ENCODE measurements at places on chromosomes 4 and X.

DNA sequence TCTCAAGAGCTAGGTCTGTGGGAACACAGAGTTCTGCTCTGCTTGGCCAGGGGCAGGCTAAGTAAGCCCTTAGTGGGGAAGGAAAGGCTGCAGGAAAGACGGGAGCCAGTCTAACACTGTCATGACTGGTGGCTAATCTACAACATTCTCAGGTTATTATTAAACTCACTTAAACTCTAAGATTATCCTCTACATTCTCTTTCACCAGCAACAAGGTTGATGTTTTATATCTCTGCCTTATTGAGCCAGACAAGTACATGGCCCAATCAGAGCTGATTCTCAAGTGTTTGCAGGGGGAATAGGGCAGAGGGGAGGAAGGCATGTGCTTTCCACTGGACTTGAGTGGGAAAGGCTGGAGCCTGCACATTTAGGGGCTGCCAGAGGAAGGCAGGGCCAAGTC lies 50.9 kb upstream of the FAM241A start:
- DNase-seq: no peak

DNA sequence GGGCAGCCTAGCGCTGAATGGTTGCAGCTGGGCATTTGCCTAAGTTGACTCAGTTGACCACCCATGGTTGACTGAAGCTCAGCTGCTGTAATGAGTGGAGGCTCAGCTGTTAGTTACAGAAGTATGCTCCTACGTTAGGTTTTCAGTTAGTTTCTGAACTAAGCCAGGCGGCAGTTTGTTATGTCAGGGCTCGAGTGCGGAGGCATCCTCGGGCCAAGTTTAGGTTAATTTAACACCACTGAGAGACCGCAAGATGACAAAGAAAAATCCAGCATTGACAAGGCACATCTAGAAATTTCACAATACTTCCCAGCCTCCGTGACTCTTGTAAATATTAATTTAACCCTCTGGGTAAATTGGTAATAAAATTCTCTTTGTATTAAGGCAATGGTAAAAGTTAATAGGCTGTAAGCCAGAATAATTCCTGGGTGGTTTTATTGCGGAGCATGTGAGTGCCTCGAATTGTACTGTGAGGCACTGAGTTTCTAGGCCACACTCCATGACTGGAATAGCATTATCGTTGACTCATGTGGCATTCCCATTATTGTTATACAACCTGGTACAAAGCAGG lies 33.1 kb upstream of the CDKN2AIP start:
- no peak for DNase-seq

DNA sequence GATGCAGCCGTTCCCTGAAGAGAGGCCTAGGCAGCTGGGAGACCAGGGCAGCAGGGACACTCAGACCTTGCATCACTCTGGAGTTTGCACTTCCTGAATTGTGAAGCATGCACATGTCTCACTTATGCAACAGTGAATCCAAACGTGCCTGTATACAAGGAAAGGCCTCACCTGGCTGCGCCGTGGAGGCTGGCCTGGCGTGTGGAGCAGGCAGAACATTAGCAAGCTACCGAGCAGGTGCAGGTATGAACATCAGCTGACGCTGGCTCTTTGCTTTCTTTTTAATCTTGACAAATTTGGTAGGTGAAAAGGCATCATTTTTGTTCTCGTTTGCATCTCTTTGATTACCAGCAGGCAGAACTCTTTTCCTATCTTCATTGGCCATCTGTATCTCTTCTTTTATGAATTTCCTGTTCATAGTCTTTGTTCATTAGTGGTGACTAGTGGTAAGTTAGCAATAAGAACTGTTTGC lies 37.1 kb upstream of the IRAK1 start:
- peak; percentile 22 for DNase-seq

- DNase-seq: no peak
Observed at GRCh38 chr4:7381221-7381889, 53.4 kb downstream of the PSAPL1 start.

DNA sequence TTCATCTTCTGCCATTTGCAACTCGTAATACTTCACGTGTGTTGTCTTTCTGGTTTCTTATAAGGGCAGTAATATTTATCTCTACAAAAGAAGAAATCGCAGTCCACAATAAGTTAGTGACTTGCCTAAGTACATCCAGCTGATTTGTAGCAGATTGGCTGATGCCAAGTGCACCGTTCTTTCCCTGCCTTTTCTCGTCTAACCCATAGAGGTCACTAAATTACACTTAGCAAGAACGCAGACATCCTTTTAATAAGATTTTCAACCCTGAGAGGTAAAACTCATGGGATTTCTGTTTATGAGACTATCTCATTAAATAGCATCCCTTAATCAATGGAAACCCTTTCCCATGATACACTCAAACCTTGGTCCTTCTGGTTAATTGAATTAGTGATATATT lies 408.6 kb upstream of the ACTRT1 start:
- no peak for DNase-seq

DNA sequence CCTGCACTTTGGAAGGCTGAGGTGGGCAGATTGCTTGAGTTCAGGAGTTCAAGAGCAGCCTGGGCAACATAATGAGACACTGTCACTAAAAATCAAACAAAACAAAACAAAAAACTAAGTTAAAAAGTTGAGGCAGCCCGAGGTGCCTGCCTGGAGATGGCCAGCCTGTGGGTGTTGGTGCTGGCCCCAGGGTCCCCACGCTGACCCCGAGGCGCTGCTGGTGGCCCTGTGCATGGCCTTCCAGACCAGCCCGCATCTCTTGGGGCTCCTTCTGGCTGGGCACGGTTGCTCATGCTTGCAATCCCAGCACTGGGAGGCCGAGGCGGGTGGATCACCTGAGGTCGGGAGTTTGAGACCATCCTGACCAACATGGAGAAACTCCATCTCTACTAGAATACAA lies 4.4 kb downstream of the ETNPPL start:
- DNase-seq: no peak

DNA sequence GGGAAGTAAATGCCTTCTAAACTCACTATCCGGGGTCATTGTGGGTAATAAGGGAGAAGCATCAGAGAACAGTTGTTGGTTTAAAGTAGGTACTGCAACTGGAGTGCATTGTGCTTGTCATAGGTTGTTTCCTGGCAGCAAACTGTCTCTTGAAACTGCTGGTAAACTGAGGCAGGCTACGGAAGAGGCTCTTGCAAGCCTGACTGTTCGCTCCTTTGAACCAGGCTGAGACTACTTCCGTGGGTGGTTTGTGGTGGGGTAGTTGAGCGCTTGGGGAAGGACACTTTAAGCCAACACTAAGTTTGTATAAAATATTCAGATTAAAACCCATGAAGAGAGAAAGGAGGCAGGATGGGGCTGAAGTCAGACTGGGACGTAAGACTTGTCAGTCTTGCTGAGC lies 45.2 kb upstream of the WDR1 start:
- DNase-seq: peak; percentile 33

GRCh38 chrX:106802063-106802387 lies 448 bp upstream of the TBC1D8B start:
- no peak for DNase-seq

DNA sequence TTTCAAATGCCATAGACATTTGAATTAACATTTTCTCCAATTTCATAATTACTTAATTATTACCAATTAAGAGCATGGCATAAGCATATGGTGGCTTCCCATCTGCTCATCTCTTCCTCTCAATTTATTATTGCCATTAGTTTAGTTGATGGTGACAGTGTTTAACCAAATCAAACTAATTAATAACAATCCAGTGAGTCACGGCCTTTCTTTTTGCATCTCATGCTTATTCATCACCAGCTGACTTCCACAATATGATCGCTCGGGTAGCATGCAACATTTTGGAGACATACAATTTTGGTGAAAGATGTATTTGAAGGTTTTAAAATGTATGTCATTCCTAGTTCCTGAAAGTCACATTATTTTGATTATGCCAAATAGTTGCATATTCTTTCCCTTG lies 172.8 kb upstream of the TACR3 start:
- DNase-seq: no peak

- no peak for DNase-seq
Observed at GRCh38 chr4:139558235-139559088, 2.4 kb upstream of the SETD7 start.

- no peak for DNase-seq
Observed at GRCh38 chr4:107922486-107923473, 8.6 kb upstream of the CYP2U1 start.

GRCh38 chrX:152658302-152658701 lies 20.6 kb downstream of the GABRQ start:
- no peak for DNase-seq

DNA sequence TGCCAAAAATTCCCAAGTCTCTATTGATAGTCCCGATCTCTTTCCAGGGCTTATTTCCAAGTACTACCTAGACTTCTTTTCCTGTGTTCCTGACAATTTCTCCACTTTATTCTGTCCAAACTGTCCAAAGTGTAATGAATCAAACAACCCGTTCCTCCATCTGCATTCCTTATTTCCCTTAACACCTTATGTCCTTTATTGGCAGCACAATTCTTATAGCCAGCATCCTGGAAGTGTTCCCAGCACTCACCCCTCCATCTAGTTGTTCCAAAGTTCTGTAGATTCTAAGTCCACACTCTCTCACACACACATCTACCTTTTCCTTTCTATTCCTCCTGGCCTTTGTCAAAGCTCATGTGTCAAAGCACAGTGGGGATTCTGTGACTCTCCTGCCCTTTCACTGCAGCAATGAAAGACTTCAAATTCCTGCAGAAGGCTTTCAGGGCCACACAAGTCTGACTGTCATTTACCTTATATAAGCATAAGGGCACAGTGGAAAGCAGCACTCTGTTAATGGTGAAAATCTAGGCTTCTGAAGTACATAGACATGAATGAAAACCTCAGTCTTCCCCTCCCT lies 22.1 kb downstream of the LIMCH1 start:
- DNase-seq: no peak

DNA sequence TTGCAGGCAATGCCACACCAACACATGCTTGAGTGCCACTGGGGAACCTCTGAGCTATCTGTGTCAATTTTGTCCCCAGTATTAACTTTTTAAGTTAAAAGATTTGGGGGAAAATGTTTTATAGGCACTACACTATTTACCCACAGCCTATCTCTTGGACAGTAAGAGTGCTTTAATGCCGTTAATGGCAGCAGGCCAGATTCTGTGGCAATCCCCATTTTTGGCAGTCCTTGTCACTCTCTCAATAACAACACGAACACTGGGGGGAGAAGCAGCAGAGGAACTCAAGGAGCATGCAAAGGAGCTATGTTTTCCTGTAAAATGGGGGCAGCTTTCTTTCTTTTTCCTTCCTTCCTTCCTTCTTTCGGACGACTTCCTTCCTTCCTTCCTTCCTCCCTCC lies 168.6 kb downstream of the NSUN7 start:
- DNase-seq: no peak

DNA sequence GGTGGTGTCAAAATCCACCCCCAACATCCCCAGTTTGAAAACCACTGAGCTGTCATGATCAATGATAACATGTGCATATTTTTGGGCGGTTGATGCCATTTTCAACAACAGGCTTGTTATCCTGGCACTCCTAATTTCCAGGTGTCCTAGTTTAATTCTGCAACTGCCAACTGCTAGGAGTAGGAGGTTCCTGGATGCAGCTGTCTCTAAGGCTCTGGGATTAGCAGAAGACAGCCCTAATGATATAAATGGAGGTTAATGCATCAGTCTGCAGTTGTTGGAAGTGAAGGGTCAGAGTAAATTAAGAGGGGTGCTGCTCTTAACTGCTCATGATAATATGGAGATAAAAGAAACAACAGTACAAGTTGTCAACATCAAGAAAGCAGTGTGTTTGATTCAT lies 23.8 kb downstream of the ARFIP1 start:
- DNase-seq: no peak

DNA sequence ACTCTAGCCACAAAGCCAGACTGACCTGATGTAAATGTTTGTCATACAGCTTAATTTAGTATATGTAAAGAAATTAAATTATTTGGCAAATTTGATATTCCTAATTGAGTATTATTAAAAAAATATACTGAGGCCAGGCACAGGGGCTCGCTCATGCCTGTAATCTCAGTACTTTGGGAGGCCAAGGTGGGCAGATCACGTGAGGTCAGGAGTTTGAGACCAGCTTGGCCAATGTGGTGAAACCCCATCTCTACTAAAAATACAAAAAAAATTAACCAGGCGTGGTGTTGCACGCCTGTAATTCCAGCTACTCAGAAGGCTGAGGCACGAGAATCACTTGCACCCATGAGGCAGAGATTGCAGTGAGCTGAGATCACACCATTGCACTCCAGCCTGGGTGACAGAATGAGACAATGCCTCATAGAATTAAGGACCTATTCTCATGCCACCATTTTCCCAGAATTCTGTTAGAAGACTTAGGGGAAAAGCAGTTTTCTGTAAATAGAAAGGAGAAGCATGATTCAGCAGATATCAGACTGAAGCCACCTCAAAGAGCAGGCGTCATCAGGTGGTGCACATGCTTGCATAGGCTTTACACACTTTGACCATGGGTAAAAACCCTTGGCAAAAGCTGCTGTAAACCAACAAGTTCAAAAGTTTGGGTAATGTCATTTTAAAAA lies 6.1 kb downstream of the UBQLN2 start:
- DNase-seq: no peak

GRCh38 chr4:15976456-15977447 lies 13.8 kb upstream of the FGFBP2 start:
- no peak for DNase-seq

DNA sequence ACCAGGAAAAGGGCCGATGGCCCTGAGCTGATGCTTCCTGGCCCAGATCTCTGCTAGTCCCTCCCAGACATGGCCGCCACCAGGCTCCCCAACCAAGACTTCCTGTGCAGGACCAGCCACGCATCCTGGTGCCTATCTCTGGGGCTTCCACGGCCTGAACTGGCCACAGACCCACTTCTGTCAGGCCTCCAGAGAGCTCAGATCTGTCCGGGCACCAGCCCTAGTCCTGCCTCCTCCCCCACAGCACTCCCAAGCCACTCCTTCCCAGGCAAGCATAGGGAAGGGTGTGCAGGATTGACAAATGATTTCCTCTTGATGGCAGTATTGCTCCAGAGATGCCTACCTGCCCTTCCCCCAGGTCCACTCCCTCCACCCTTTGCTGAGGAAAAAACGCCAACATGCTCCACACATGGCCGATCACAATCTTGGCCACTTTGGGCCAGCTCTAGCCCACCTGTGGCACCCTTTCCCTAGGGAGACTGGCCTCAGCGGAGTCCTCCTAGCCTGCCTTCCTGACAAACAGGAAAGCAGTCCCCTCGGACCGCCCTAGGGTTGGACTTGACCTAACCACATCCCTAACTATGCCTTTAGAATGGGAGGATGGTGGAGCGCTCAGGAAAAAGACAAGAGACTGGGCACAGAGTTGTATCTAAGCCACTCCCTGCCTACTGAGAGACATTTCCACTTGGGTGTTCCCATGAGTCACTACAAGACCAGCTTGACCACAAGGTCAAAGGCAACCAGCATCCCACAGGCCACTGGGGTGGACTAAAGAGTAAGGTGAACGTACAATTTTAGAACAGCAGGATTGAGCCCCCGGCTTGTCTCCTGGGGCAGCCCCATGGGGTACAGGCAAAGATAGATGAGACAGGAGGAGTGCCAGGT lies 277.5 kb upstream of the AGTR2 start:
- DNase-seq: peak; percentile 61

GRCh38 chrX:5638572-5638971 lies 590.1 kb downstream of the NLGN4X start:
- no peak for DNase-seq

DNA sequence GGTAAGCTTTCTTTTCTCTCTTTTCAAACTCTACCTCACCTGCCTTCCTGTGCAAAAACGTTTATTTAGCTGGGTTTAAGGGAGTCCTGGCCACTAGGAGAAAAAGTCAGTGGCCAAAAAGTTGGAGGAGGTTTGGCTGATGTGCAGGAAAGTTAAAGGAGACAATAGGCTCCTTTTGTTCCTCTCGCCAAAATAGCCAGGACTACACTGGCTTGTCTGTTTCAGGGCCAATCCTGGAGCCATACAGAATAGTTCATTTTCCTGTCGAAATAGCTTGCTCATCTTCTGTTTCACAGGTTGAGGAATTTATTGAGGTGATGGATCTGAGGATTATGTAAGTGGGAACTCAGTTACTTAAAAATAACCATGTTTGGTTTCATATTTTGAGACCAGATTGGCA lies 423 bp downstream of the HEPH start:
- no peak for DNase-seq

Measured in CD4-positive, alpha-beta T cell treated with Interleukin-4 for 1 hour (primary cell).